Activated CD4-positive, alpha-beta T cell treated with anti-CD3 and anti-CD28 coated beads for 36 hours (primary cell): ENCODE measurements at places on chromosomes 5 and 9.
A peak's percentile ranks its signal among the peaks of the same experiment; 100 is the strongest.

DNA sequence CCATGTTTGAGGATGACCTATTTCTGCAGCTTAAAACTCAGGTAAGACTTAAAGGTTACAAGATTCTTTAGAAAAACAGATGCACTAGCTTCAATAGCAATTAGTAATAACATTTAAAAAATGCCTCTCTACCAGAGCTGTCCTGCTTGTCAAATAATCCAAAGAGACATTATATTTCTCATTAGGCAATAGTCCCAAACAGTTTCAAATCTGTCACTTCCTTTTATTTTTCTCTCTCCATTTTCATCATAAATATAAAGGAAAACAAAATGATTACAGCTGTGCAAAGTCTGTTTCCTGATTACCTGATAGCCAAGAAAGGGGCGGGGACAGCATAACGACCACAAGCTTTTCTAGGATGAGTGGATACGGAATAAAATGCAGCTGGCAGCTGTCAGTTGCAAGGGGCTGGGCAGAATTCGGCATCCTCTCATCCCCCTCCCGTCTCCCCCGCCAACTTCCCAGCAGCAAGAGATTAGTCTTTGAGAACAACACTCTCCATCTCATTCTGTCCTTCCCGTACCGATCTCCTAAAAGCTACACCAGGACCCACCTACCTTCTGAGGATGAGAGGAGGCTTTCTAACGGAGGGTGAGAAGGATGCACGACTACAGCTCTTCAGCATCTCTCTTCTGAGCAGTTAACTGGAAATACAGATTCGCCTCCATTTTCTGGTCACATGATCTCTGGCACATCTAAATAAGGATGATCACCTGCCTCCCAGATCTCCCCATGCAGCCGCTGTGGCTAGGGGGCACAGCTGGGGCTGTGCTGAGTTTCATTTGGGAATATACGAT lies 72.5 kb upstream of the PCA3 start:
- peaks cover 32% of the 10 kb centered on the region for H3K27me3 ChIP-seq
- no peak for DNase-seq
- H3K36me3 ChIP-seq: no peaks in the 10 kb centered on the region
- peaks cover 17% of the 10 kb centered on the region for H3K4me1 ChIP-seq

DNA sequence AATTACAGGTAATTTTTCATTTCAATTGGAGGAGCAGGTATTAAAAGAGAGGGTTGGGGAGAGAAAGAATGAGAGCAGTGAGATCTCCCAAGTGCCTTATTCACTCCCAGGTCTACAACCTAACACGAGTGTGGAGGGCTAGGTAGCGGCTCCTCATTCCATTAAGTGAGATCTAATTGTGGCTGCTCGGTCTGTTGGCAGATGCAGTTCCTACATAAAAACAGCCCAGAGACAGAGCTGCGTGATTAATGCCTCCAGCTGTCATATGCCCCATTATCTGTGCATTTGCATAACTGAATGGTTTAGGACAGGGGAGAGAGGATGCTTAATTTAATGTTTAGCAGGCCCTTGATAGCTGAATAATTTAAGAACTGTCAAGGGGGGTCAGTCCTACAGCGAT lies 100.5 kb downstream of the PSAT1 start:
- no peak overlapping the region for H3K27ac ChIP-seq
- no peaks in the 10 kb centered on the region for H3K36me3 ChIP-seq
- H3K4me1 ChIP-seq: no peaks in the 10 kb centered on the region

DNA sequence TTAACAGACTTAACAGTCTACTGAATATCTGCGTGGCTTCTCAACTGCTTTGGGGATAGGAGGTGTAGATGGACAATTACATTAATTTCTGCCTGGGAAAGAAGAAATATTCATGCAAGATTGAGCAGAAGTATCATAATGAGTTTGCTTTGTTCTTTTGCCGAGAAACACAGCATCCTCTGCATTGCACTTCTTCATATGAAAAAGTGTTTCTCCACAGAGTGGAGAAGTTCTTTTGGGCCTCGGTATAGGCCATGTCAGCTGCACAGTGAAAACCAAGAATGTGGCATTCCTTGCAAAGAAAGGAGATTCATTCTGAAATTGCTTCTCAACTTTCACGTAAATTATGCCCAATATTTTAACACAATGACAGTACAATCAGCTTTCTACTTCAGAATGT lies 17.6 kb upstream of the SNX2 start:
- no peak overlapping the region for H3K4me3 ChIP-seq
- no peaks in the 10 kb centered on the region for H3K36me3 ChIP-seq
- H3K4me1 ChIP-seq: peaks cover 15% of the 10 kb centered on the region
- H3K27me3 ChIP-seq: peaks cover 5% of the 10 kb centered on the region
- DNase-seq: no peak

DNA sequence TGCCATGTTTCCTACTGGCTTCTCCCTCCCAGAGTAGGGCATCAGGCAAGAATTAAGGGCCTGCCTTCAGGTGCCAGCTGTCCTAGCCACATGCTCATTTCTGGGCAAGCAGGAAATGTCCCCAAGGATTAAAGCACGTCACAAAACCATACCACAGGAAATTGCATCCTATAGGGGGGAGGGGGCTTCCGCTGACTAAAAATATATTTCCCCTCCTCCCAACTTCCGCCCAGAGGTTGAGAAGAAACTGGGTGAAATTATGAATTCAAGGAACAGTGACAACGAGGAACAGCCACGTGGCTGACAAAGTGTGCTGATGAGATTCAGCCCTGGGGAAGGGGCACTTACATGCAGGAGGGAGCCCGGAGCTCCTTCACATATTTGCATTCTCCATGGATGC lies 4.1 kb downstream of the HBEGF start:
- H3K36me3 ChIP-seq: peaks cover 26% of the 10 kb centered on the region
- peak; percentile 68 for DNase-seq
- H3K27me3 ChIP-seq: peaks cover 2% of the 10 kb centered on the region
- peak overlapping the region; percentile 97 for H3K27ac ChIP-seq

GRCh38 chr5:143741421-143741820 lies 70.5 kb upstream of the HMHB1 start:
- no peak overlapping the region for H3K4me3 ChIP-seq
- peaks cover 4% of the 10 kb centered on the region for H3K4me1 ChIP-seq
- no peaks in the 10 kb centered on the region for H3K36me3 ChIP-seq
- H3K27me3 ChIP-seq: no peaks in the 10 kb centered on the region
- no peak for DNase-seq
- no peak overlapping the region for H3K27ac ChIP-seq

DNA sequence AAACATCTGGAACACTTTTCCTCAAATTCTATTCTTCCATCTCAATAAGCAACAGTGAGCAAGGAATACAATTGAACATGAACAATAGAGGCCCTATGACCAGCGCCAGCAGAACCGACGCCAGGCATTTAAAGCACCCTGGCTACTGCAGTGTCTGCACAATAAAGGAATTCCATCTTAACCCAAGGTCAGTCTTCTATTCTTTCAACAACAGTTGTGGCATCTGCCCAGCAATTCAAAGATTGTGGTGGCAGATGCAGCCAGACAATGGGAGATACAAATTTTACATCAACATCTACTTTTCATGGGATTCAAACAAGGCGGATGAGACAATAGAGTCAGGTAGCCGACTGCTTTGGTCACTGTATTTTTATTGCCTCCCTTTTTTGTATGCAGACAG lies 65.9 kb downstream of the ELL2 start:
- no peaks in the 10 kb centered on the region for H3K27me3 ChIP-seq
- no peak overlapping the region for H3K4me3 ChIP-seq
- no peak for DNase-seq
- peaks cover 45% of the 10 kb centered on the region for H3K36me3 ChIP-seq
- H3K27ac ChIP-seq: no peak overlapping the region

DNA sequence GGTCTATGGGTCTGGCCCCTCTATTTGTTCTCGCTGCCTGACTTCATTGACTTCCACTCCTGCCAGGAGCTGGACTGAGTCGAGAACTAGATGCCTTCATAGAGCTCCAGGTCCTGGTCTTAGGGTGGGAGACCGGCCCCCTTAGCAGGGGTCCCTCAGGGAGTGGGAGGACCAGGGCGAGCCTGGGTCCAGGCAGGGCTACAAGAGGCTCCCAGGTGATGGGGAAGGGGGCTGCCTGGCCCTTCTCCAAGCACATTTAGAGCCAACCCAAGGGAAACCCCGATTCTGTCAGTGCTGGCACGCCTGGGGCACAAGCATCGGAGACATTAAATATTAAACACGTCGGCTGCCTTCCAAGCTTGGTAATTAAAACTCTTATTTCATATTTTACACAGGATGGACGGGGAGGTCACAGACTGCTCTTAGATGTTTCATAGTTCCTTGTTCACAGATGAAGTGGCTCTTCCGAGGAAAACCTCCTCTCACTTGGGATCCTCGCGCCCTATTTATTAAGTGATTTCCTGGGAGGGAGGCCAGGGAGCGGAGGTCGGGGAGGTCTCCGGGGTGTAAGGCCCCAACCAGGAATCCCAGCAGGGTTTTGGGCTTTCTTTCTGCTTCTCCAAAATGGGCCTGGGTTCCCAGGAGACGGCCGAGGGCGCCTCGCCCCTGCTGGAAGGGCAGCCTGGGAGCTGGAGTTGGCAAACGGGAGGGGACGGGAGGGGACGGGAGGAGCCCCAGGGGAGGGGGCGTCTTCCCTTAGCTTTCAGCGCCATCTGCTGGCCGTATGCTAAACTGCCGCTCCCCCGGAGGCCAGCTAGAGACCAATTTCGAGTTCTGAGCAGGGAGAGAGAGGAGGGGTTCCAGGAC lies 23.4 kb upstream of the ZBTB43 start:
- DNase-seq: peak; percentile 90
- no peak overlapping the region for H3K27ac ChIP-seq
- H3K4me1 ChIP-seq: no peaks in the 10 kb centered on the region
- peaks cover 9% of the 10 kb centered on the region for H3K27me3 ChIP-seq
- H3K36me3 ChIP-seq: no peaks in the 10 kb centered on the region
